AG08395 (cell line): ENCODE measurements at places on chromosomes 16 and 17.

- DNase-seq: no peak
Measured at GRCh38 chr17:63837962-63838600, 4.4 kb downstream of the SMARCD2 start.

DNA sequence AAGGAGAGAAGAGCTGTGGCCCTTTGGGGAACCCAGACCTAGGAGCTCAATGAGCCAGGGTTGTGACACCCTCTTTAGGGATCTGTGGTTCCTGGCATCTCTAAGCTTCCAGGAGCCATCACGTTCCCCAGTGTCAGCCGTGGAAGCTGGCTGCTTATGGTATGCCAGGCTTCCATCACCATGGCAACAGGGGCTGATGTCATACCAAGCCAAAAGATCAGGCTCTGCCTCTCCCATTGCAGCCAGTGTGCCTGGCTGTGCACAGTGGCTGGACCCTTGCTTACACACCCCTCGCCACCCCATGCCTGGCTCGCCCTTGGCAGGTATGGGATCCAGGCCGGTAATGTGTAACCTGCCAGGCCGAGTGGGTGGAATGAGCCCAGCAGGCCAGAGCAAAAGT is 91.1 kb downstream of the SSH2 start:
- DNase-seq: no peak

- peak; percentile 27 for DNase-seq
Measured at GRCh38 chr17:79114458-79115301, 40.1 kb downstream of the ENGASE start.

- DNase-seq: no peak
Measured at GRCh38 chr16:1070864-1071408, 1.6 kb upstream of the SSTR5 start.

GRCh38 chr16:46899443-46900143 is 15.4 kb downstream of the GPT2 start:
- DNase-seq: no peak

GRCh38 chr16:71282943-71283342 is 6.3 kb downstream of the CMTR2 start:
- no peak for DNase-seq

DNA sequence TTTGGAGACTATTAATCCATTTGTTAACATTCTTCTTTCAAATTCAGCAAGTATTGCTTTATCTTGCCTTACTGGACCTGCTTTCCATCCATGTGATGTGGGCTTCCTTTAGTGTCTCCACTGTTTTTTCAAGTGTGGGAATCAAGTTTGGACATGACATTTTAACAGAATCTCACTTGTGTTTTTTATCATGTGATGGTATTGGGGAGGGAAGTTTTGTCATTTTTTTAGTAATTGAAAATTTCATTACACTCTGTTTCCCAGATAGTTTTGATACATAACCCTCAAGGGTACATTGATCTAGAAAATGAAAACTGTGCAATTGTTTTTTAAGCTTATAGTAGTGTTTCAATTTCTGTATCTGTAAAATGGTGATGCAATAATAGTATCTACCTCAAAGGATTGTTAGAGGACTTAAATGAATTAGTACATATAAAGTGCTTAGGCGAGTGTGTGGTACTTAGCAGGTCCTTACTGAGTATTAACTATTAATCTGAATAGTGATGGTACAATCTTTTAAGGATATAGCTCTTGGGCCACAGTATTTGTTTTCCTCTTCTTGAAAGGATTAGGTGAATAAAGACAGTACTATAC is 27.3 kb downstream of the AATF start:
- no peak for DNase-seq
